Transverse colon (tissue), 4 donors: ENCODE measurements at places on chromosomes 13 and 19.

GRCh38 chr13:32031025-32031814 is at the start of gene FRY:
FRY (plus strand) TSS chr13:32031774; CDS start chr13:32031796, 22 bp downstream.
- peak; percentile 56 for DNase-seq

- DNase-seq: no peak
These were observed 230.5 kb upstream of the SERP2 start for GRCh38 chr13:44142941-44143665.

- DNase-seq: no peak
These were observed 21.0 kb upstream of the FBL start for GRCh38 chr19:39867133-39867532.

- no peak for DNase-seq
These were observed 72.7 kb upstream of the KLF12 start for GRCh38 chr13:74206855-74207254.
